ENCODE measurements at places on chromosomes 4 and X.

- ATAC-seq = no peak
Measured at GRCh38 chrX:6813836-6814370, 279.0 kb upstream of the VCX3A start.

GRCh38 chr4:8870647-8871416, 807 bp downstream of the HMX1 start:
- no peak for ATAC-seq

- ATAC-seq = no peak
Measured at GRCh38 chrX:30688641-30689040, 35.4 kb downstream of the GK start.

DNA sequence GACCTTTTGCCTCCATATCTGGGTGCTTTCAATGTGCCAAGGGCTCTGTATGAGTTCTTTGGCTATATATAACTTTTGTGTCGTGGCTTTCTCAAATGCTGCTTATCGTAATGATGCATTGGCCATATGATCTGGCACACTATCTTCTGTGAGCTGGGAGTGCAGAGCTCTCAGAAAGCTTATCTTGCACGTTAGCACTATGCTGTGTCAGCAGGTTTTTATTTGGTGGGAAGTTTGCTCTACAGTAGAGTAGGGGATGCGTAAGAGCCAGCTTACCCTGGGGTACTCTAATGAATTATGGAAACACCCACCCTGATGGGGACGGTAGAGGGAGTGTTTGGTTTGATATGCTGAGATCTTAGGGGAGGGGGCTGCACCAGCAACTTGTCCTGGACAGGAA, 119.6 kb downstream of the FAAH2 start:
- no peak for ATAC-seq

GRCh38 chrX:68735266-68735665, 87.8 kb downstream of the STARD8 start:
- no peak for ATAC-seq

DNA sequence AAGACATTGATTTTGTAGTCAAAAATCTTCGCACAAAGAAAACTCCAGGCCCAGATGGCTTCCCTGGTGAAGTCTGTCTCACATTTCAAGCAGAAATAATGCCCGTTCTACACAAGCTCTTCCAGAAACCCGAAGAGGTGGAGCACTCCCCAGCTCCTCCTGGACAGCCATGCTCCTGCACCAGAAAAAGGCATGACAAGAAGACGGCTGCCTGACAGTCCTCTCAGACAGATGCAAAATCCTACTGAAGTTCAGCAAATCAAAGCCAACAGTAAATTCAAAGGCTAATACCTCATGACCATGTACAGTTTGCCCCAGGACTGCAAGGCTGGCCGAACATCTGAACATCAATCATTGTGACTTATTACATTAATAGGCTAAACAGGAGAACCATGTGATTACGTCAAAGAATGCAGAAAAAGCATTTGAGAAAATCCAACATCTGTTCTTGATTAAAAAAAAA, 30.8 kb upstream of the MXD4 start:
- ATAC-seq = no peak

DNA sequence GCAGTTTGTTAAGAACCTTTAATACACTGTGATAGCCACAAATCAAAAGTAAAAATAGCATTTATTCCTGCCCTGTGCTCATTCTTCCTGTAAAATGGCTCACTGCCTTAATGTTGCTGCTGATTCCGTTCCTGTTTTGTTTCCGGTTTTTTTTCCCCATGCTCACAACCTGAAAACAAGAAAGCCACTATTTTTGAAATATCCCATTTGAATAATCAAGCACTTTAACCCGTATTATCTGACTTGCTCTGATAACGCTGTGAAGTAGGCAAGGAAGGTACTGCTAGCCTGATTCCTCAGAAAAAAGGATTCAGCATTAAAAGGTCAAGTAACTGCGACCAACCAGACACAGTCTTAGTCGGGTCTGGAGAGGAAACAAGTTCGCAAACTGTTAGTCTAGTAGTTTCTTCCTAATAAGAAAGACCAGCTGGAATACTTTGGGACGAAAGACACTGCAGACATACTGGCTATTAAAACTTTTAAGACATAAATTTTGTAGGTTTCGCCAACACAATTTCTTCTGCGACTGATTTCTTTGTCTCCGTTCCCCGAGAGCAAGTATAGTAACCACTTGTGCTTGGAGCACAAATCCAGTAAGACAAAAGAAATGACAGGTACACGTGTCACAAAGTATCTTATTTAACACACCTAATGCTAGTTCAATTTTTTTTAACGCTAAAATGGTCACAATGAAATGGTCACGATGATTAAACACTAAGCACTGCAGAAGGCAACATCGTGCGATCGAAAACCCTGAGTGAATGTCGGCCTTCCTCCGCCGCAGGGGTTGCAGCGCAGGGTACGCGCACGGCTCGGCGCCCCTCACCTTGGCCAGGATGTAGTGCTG, 802 bp downstream of the COX18 start:
- no peak for ATAC-seq

DNA sequence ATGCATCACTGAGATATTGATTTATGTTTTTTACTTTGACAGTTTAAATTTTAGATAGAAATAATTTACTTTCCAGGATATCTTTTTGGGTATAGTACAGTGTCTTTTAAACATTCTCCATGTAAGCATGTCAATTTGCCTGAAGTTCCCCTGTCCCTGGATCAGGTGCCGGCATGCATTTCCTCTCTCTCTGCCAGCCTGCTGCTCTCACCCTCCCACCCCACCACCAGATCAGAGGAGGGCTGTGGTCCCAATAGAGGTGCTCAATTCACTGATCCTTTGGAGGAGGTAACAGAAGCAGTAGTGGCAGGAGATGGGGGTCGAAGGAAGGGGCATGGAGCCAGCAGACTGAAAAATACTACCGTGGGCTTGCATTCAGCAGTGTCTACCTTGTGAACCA, 28.3 kb upstream of the DSPP start:
- no peak for ATAC-seq

GRCh38 chrX:153321381-153322124, at the start of gene PNMA6F:
PNMA6F (minus strand) TSS chrX:153321767; CDS start chrX:153320674, 1,093 bp downstream.
- ATAC-seq = no peak

DNA sequence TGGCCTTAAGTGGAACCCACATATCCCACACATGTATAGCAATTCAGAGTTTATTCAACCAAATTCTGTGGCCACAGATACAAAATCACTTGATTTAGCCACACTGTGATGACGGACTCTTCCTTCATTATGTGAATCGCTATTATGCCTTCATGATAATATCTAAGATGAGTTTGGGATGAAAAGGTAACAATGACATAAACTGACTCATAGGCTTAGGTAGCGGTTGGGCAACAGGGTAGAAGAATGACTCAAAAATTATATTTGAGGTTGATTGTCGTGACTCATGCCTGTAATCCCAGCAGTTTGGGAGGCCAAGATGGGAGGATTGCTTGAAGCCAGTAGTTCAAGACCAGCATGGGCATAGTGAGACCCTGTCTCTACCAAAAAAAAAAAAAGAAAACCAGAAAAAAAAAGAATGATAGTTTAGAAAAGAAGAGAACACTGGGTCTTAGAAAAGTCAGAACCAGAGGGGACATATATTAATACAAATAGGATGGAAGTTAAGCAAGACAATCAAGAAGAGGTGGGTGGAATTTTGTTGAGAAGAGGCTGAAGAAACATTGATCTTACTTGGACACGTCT, 70.4 kb upstream of the USP9X start:
- peak; percentile 67 for ATAC-seq

DNA sequence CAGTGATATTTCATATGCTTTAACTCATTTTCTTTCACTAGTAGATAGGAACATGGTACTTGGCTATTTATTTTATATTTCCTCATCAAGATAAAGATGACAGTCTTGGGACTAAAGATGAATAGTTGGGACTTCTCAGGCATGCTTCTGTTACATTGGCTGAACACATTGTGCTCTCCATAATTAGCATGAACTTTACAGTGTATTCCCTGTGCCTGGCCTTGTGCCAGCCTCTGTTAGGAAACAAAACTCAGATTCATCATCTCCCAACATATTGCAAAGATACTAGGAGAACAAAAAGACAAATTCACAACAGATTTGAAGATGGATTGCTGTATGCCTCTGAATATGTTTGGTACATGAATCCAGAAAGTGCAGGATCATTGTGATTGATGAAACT, 26.4 kb downstream of the GRIA2 start:
- no peak for ATAC-seq

DNA sequence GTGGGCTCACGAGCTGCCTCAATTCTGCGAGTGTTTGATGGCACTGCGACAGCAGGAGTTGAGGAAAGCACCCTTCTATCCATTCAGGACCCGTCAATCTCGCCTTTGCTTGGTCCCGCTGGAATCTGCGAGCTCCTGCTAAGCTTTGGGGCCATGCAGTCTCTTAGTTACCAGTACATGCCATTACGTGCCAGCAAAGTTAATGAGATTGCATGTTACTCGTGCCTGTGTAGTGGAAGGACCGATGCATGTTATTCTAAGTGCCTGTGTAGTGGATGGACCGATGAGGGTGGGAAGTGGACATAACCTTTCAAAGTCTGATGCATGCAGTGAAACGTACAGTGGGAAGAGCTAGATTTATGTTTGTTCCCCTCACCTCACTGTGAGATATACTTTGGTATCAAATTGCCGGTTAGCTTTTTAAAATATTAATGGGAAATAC, 569 bp downstream of the RPS3A start:
- ATAC-seq = peak; percentile 38

- peak; percentile 42 for ATAC-seq
Measured at GRCh38 chr4:83114576-83114975, at the start of gene PLAC8. PLAC8 (minus strand) TSS chr4:83114729; CDS start chr4:83107921, 6,808 bp downstream.

DNA sequence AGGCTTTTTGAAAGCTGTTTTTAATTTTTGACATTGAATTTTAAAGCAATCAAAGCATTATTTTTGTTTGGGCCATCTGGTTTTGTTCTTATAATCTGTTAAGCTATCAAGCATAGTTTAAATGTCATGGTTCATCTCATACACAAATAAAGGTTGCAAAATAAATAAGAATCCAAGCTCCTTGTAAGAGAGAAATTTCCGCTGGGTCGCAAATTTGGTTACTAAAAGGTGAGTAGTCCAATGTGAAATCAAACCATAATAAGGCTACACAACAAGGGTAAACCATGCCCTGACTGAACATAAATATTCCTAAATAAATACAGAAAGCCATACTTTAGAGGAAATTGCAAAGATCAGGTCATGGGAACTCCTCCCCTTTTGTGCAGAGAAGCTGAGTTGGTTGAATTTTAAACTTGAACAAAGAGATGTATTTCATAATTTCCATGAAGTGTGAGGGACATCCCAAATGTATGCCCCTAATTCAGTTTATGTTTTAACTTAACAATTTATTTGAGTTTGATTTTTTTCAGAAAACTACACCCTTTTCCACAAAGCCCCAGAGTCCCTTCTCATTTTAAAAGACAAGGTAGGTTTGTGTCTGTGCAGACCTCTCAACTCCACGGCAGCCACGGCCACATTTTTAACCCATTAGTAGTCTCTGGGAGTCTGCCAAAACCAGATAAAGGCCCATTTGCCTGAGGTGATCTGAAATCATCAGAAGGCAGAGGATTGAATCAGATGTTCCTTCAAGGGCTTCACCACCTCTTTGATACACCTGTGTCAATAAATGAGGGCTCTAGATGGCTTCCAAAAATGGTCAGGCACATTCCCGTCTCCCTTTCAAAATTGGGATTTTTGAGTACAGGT, 85.2 kb downstream of the PLAC1 start:
- no peak for ATAC-seq

GRCh38 chrX:23201706-23202105, 132.9 kb upstream of the PTCHD1 start:
- no peak for ATAC-seq

DNA sequence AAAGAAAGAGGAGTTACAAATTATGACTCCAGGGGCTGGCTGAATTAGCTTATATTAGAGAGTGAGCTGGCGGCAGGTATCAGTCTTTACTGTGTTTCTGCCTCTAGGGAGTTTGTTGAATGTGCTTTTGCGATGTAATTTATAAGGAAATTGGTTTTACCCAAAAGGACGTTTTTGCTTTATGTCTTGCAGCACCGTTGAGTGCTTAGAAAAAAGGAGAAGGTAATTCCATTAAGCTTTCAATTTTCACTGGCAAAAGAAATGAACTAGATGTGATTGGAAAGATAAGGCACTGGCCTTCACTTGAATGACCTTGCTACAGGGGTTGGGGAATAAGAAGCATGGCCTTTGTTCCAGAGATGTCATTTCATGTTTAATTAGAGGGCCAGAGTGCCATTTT, 74.9 kb upstream of the CBR4 start:
- ATAC-seq = no peak

Data from esophagus mucosa (tissue), 1 donor.